ENCODE measurements at places on chromosomes 5 and 9. TPM values are rescaled to one million over a fixed set of nuclear protein-coding genes. Genes with fewer than 3 reads are reported as not detected.

Gene SLC34A3
- not detected for total RNA-seq

DNA sequence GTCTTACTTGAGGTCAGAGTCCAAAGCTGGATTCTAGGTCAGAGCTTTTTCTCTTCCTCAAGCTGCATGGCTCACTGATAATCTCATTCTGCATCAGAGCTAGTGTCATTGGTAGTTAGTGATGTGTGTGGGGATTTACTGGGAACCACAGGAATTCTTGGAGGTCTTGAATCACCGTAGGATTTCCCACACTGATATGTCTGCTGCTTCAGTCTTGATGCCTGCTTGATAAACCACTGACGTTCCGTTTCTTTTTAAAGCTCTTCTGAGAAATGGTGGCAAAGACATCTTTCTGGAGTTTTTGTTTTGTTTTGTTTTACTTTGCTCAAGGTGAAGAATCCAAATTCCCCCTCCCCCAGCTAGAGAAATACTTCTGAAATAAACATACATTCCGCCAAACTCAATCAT, 1.2 kb upstream of the GARIN3 start:
- DNase-seq = no peak

Gene TNC
- total RNA-seq = not detected

DNA sequence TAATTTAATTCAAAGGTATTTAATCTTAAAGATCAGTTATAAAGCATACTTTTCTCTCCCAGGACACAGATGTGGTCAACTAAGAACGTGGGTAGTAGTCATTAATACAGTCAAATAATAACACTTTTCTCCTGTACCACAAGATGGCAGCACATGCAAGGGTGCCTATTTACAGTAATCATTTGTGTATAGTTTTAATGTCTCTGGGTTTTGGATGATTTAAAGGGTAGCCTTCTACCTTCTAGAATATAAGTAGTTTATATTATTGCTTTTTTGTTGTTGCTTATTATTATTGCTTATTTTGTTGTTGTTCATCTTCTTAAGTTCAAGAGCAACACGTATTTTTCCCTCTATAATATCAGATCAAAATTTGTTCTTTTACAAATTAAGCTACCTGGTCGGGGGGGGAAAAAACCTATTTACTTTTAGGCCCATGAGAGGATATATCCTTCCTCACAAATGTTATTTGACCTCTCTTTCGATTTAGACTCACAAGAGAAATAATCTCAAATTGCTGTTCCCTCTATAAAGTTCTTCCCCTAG, 59.6 kb upstream of the SLC27A6 start:
- DNase-seq = no peak

DNA sequence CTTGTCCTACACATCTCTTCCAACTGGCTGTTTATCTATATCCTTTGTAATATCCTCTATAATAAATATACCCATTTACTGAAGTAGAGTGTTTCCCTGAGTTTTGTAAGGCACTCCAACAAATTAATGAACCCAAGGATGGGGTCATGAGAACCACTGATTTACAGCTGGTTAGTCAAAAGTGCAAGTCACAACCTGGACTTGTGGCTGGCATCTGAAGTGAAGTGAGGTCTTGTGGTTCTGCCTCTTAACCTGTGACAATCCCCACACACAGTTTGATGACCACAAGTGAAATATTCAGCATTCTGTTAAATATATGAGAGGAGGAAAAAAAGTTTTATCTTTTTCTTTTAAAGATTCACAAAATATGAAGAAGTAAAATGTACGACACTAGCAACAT, 126.1 kb downstream of the NR2F1-AS1 start:
- no peak for DNase-seq

Gene GCNT4
- 7.1 TPM for total RNA-seq

Gene BARHL1
- not detected for total RNA-seq

Gene SQSTM1
- total RNA-seq = 220 TPM

- DNase-seq = no peak
Measured at GRCh38 chr9:128627906-128628305, 28.7 kb downstream of the DYNC2I2 start.

- no peak for DNase-seq
Measured at GRCh38 chr5:40452874-40453624, 226.7 kb upstream of the PTGER4 start.

DNA sequence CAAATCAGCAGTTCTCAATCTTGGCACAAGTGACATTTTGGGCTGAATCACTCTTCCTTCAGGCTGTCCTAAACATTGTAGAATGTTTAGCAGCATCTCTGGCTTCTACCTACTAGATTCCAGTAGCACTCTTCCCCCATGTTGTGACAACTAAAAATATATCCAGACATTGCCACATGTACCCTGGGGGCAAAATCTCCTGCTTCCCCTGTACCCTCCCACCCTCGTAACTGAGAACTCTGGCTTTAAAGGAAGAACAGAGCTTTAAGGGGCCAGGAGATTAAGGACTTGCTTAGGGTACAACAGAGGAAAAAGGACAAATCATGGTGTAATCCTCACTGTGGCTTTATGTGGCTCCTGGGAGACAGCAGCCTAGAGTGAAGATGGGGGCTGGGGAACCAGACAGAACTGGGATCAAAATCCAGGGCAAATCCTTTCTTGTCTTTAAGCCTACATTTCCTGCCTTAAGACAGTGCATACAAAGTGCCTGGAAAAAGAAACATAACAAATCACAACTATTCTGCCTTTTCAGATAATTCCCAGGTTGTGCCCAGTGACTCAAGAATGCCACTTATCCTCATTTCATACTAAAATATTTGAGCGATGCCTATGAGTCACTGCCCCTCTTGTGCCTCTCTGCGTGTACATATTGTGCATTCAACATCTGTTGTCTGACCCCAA, 109.3 kb downstream of the DAPK1 start:
- no peak for DNase-seq

DNA sequence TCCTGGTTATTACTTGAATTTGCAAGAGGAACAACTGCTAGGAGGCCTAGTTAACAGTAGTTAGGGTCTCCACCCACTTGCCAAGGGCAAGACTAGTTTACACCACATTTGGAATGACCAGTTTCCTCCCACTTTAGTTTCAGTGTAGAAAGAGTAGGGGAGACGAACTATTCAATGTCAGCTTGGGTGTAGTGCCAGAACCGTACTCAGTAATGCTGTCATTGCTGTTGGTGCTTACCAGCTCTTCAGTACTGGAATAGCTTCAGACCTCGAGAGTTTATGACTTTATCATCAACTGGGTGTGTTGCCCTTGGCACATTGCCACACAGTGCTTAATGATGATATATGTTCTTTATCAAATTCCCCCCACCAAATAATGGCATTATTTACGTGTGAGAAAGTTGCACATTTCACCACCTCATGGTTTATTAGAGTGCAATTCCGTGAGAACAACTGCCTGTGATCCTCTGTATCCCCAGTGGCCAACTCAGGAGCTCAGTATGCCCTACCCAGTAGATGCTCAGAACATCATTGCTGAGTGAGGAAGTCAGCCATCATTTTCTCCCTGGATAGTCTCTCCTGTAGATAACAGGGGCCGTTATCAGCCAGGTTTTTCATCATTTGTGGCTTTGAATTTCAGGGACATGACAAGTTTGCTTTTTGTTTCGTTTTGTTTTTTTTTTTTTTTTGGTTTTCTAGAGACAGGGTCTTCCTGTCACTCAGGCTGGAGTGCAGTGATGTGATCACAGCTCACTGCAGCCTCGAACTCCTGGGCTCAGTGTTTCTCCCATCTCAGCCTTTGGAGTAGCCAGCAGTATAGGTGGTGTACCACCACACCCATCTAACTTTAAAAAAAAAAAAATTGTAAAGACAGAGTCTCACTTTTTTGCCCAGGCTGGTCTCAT, 67.3 kb downstream of the DOCK8 start:
- no peak for DNase-seq

DNA sequence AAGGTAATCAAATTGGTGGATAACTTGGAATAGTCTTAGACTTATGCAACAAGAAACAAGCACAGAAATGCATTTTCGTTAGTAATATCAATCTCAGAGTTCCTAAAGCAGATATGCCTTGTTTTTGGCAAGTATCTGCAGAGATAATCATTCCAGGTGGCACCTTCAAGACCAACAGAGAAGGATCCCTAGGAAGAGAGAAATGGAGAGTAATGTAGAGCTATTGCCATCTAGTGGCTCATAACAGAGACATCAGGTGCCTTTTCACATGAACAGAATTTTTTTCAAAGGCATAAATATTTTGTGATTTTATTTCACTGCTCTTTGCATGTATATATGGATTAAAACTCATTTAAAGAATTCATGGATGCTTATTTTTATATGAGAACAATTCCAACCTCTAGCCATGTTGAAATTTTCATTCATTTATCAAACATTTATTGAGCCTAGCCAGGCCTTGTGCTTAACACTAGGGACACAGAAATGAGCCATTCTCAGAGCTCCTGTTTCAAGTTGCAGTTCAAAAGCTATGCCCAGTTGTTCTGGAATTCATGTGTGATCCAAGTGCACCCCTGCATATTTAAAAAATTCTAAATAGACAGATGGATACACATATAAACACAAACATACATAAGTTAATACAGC, 117.5 kb upstream of the OR13F1 start:
- no peak for DNase-seq
